ENCODE measurements at places on chromosomes 7 and 10. TPM values are rescaled to one million over a fixed set of nuclear protein-coding genes. Genes with fewer than 3 reads are reported as not detected.
A peak's percentile ranks its signal among the peaks of the same experiment; 100 is the strongest.

- DNase-seq, result no peak
Observed at GRCh38 chr10:27253576-27253975, 13.0 kb upstream of the ACBD5 start.

The RPEL1 gene
- total RNA-seq, result not detected

DNA sequence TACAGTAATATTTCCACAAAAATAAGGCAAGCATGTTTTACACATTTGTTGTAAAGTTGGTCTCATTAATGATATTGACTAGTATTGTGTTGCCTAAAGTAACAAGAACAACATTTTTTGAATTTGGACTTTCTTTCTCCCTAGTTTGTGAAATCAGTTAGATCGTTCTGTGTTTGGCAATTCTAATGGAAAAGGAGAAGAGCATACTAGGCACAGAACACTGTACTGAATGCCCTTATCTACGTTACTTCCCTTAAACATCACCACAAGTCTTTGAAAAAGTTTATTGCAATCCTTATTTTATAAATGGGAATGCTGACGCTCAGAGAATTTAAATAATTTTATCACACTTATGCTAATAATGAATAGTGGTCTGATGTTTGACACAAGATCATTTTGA, 372.2 kb downstream of the EXOC4 start:
- DNase-seq, result no peak

The AKR1D1 gene
- total RNA-seq, result not detected

The SRRM3 gene
- total RNA-seq, result 3.2 TPM

GRCh38 chr7:141631525-141631924, 70.4 kb downstream of the DENND11 start:
- no peak for DNase-seq

GRCh38 chr10:65346466-65346865, 1579.4 kb upstream of the LRRTM3 start:
- no peak for DNase-seq

DNA sequence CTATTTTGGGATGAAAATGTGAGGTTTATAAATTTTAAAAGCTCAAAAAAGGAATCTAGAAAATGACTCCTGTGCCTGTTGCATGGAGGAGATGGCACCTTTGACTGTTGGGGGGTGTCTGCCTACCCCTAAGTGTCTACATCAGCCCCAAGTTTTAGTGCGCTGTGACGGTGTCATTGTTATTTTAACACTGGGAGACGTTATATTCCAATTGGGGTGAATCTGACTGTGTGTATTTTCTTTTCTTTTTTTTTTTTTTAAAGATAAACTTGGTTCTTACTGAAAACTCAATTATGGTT, 517 bp downstream of the SRGN start:
- DNase-seq, result no peak

DNA sequence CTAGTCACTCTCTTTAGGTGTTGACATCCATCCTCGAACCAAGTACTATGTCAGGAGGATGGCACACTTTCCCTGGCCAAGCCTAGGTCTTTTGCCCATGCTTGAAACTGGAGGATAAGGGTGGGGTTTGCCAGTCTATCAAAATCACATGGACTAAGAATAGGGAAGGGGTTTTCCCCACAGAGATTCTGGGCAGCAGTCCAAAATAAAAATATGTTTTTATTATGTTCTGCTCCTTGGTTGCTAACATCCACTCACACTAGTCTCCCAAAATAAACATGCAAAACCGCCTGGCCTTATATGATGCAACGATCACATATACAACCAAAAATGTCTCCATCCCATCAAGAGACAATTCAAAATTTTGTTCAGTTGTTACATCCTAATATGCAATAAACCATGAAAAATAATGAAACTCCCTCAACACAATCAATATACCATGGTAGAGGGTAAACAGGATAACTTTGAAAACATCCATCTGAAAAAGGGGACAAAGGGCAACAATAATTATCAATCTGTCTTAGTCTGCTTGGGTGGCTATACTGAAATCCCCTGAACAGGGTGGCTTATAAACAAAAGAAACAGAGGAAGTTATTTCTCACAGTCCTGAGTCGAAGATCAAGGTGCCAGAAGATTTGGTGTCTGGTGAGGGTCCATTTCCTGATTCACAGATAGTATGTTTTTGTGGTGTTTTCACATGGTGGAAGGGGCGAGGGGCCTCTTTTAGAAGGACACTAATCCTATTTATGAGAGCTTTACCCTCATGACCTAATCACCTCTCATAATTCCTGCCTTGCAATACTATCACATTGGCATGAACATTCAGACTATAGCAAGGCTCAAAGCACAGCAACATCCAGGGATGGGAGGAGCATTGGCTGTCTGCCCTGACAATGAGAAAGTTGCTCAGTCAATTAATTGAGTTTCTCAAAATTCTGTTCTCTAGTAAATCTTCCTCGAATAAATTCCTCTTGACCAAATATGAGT, 159.3 kb downstream of the ETV1 start:
- DNase-seq, result peak; percentile 75

DNA sequence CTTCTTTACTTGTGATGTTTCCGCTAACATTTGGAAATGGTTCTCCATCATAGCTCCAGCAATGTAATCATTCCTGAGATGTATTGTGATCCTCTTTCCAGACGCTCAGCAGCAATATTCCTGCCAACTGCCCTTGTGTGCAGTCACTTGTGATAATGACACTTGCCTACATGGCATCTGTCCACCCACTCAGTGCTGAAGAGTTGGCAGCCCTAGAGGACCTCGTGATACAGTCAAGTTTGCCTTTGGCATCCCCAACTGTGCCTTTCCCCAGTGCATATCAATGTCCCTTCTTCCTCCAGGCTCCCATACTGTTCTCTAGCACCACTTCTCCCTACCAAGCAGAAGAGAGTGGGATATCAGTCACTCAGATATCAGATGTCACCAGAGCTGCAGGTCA, 64.9 kb downstream of the MYOF start:
- DNase-seq, result no peak

The C10orf53 gene
- total RNA-seq, result not detected

DNA sequence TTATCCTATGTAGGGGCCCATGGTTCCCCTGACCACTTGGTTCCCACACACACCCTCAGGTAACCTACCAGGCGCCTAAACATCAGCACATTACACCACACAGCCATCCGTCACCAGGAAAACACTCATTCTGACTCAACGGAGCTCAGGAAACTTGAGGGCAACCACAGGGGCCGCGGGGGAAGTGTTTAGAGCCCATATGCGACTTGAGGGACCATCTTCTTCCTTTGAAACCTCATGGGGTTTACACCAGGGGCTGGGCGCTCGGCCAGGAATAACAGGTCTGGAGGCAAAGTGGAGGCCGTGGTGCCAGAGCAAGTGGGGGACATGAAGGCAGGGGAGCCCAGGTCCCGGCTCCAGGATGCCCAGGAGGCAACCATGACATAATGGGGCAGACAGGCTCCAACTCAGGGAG, 1.5 kb downstream of the STX1A start:
- peak; percentile 95 for DNase-seq

DNA sequence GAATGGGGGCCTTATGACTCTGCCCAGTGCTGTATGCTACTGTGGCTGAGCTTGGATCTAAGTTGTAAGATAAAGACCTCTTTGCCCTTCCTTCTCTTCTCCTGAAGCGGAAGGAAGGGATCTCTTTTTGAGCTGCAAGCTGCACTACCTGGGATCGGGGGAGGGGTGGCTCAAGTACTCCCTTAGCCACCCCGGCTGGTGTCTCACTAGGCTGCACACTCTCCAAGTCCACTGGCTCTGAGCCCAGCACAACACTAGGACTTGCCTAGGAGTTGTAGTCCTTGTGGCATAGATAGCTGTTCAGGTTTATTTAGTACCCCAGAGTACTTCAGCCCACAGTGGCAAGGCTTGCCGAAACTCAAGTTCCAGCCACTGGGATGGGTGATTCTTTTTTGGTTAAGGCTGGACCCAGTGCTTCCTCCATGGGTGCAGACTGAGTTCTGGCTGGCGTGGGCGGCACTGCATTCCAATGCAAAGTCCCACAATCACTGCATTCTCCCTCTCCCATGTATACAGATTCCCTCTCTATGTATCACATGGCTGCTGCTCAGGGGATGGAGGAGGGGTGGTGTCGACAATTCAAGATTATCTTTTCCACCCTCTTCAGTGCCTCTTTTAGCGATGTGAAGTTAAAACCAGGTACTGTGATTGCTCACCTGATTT, 76.2 kb upstream of the SLC25A13 start:
- DNase-seq, result no peak

The EFCAB10 gene
- total RNA-seq, result 0.18 TPM

The KIF11 gene
- 25.5 TPM for total RNA-seq

DNA sequence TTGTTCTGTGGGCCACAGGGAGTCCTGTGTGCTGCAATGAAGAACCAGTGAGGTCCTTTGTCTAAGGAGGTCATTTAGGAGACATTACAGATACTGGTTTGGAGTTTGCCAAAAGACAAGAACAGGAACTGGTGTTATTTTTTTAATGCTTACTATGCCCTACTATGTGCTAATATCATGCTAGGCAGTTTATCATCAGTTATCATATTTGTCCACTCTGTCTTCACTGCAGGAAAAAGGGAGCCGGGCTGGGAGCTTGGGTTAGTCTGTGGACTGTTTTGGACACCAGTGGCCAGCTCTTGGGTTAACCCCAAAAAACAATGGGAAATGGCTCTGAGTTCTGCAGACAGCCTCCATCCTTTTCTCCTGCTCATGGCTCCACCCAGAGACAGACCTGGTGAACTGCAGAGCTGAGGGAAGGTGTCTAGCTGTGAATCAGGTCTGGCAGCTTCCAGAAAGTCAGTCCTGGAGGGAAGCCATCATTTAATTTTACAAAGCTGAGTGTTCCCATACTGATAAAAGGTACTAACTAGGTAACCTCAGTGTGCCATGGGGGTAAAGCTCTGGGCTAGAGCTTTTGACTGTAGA, 101.2 kb upstream of the ZNF746 start:
- DNase-seq, result peak; percentile 69

All from PC-3 (cell line).